Small intestine (tissue), 16 donors: ENCODE measurements at places on chromosomes 5 and 9.

GRCh38 chr5:75667586-75667985 is 49.7 kb downstream of the POC5 start:
- H3K4me3 ChIP-seq, result no peak overlapping the region
- no peak overlapping the region for H3K27ac ChIP-seq
- H3K27me3 ChIP-seq, result no peaks in the 10 kb centered on the region
- H3K4me1 ChIP-seq, result peaks cover 3% of the 10 kb centered on the region
- no peaks in the 10 kb centered on the region for H3K36me3 ChIP-seq

- no peak overlapping the region for H3K4me3 ChIP-seq
- H3K36me3 ChIP-seq, result peaks cover 31% of the 10 kb centered on the region
- H3K27me3 ChIP-seq, result no peaks in the 10 kb centered on the region
Measured at GRCh38 chr5:180848878-180849277, 12.2 kb downstream of the ZFP62 start.

- H3K27me3 ChIP-seq, result no peaks in the 10 kb centered on the region
- peak overlapping the region; percentile 70 for H3K27ac ChIP-seq
- no peak for DNase-seq
- peaks cover 18% of the 10 kb centered on the region for H3K4me1 ChIP-seq
- no peak overlapping the region for H3K4me3 ChIP-seq
- H3K36me3 ChIP-seq, result no peaks in the 10 kb centered on the region
Measured at GRCh38 chr9:131734781-131735180, 5.1 kb downstream of the RAPGEF1 start.

DNA sequence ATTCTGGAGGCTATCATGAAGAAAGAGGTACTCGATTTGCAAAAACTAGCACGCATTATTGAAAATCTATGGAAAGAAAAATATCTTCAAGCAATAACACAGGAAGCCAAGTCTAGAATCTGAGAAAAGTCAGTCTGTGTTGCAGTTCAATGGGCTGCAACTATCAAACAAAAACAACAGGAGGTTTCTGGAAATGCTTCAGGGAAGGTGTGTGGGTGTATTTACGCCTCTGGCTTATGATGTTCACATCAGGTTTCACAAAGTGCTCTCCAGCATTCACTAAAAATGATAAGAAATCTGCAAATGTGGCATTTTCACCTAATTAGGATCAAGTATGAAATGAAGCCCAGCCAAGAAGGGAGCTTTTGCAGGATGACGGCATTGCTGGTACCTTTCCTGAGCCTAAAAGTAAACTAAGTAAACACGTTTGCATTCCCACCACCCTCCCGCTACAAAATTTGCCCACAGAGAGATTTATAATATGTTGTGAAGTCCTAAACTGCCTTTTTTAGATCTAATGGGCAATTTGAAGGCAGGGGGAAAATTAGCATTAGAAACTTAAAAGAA is 146.4 kb downstream of the GABRB2 start:
- no peak overlapping the region for H3K27ac ChIP-seq
- H3K4me3 ChIP-seq, result no peak overlapping the region
- H3K27me3 ChIP-seq, result no peaks in the 10 kb centered on the region
- H3K36me3 ChIP-seq, result no peaks in the 10 kb centered on the region

GRCh38 chr5:96654209-96654608 is 8.0 kb upstream of the CAST start:
- no peak overlapping the region for H3K27ac ChIP-seq
- H3K27me3 ChIP-seq, result no peaks in the 10 kb centered on the region
- peaks cover 18% of the 10 kb centered on the region for H3K4me1 ChIP-seq
- no peak for DNase-seq
